ENCODE measurements at places on chromosomes 1 and 21. TPM values are rescaled to one million over a fixed set of nuclear protein-coding genes. Genes with fewer than 3 reads are reported as not detected.

GBP5 gene
- total RNA-seq: 0.25 TPM

PLPPR4 gene
- total RNA-seq: under 0.01 TPM

CDC7 gene
- 2.4 TPM for total RNA-seq

CDK11A gene
- total RNA-seq: 2.8 TPM

MATN1 gene
- under 0.01 TPM for total RNA-seq

RPE65 gene
- not detected for total RNA-seq

ZNF678 gene
- total RNA-seq: 11.0 TPM

A3GALT2 gene
- not detected for total RNA-seq

NHLH1 gene
- total RNA-seq: under 0.01 TPM

ZNF326 gene
- total RNA-seq: 5.9 TPM

S100A2 gene
- total RNA-seq: 0.76 TPM

Measured in dermis microvascular lymphatic vessel endothelial cell (primary cell).